ENCODE measurements at places on chromosomes 3 and 15. TPM values are rescaled to one million over a fixed set of nuclear protein-coding genes. Genes with fewer than 3 reads are reported as not detected.
A peak's percentile ranks its signal among the peaks of the same experiment; 100 is the strongest.

DNA sequence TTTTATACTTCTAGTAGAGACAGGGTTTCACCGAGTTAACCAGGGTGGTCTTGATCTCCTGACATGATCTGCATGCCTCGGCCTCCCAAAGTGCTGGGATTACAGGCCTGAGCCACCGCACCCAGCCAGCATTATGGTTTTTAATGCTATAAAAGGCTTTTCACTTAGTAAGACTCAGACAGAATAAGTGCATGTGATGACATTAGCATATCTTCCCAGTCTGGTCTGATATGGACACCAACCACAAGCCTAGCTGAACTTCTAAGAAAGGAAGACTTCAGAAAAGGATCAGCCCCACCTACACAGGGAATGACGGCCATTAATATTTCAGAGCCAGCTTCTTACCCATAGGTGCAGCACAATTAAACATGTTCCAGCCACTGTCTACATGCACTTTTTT is 27.0 kb downstream of the GRK7 start:
- H3K36me3 ChIP-seq = no peaks in the 10 kb centered on the region
- H3K4me1 ChIP-seq = no peaks in the 10 kb centered on the region
- DNase-seq = no peak

DNA sequence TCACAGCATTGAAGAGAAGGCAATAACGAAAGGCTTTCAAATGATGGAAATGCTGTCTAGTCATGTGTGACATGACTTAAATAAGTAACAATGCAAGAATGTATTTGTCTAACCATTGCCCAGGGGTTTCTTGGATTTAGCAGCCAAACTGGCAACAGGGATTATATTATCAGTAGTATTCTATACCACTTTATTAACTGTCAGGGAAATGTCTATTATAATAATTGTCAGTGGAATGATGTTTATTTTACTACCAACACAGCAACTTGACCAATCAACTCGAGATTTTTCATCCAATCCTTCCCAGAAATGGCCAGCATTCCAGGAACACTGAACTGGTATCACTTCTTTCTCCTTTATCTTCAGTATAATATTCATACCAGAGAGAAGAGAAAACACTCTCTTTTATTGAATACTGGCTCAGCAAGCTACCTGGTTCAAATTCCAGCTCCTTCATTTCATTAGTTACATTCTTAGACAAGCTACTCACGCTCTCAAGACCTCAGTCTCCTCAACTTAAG is 66.2 kb downstream of the FOXP1 start:
- H3K4me1 ChIP-seq = peaks cover 71% of the 10 kb centered on the region
- no peak overlapping the region for H3K4me3 ChIP-seq
- peak overlapping the region; percentile 68 for H3K27ac ChIP-seq
- no peaks in the 10 kb centered on the region for H3K36me3 ChIP-seq

DNA sequence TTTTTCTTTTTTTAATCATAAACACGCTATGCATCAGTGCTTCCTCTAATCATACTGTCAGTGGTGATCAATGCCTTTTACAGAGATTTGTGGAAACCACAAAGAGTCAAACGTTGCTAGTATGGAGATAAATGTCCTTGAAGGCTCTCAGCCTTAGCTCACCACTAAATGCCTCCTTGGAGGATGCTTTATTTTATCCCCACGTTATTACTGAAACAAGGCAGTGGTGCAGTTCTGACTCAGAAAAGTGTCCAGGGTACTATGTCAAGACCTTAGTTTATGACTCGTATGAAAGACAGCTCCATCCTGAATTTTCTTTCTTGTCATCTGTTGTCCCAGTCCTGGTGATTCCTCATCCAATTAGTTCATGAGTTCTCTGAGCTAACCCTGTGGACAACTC is 1146.7 kb downstream of the IGSF11 start:
- no peak for DNase-seq
- no peaks in the 10 kb centered on the region for H3K4me1 ChIP-seq
- H3K4me3 ChIP-seq = no peak overlapping the region

COMMD2 gene
- total RNA-seq = 17.7 TPM
